SK-N-MC (cell line): ENCODE measurements at places on chromosomes 6 and 20.

- DNase-seq = no peak
Observed at GRCh38 chr20:46998477-46999240, 104.0 kb downstream of the EYA2 start.

- DNase-seq = no peak
Observed at GRCh38 chr6:126060400-126060799, 74.1 kb downstream of the TRMT11 start.

DNA sequence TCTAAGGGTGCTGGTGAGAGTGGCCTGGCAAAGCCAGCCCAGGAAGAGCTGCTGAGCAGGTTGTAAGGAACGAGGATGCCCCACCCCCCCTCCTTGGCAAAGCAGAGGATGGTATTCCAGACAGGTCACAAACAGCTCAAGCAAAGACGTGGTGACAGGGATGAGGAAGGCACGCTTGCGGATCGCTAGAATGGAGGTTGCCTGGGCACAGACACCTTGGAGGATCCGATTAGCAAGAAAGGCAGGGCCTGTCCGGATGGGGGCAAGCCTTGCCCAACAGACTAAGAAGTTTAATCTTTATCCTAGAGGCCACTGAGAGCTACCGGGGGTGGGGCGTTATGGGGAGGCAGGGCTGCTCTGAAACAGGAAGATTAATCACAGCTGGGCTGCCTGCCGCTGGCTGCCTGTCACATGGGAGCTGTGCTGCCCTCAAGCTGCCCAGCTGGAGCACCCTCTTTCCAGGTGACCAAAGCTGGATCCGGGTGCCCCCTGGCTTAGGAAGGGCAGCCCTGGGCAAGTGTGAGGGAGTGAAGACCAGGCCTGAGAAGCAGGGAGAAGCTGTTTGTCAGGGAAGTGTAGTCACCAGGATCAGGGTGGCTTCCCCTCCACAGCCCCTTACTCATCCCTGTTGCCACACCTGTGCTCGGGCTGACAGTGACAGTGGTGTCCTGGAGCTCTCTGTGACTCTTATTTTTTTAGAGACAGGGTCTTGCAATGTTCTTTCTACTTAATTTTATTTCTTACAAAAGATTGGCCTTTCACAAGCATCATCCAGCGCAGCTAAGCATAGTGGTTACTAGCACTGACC is 9.1 kb upstream of the MAPK13 start:
- no peak for DNase-seq

- no peak for DNase-seq
Observed at GRCh38 chr20:25987073-25987927, 290.6 kb upstream of the ZNF337 start.

DNA sequence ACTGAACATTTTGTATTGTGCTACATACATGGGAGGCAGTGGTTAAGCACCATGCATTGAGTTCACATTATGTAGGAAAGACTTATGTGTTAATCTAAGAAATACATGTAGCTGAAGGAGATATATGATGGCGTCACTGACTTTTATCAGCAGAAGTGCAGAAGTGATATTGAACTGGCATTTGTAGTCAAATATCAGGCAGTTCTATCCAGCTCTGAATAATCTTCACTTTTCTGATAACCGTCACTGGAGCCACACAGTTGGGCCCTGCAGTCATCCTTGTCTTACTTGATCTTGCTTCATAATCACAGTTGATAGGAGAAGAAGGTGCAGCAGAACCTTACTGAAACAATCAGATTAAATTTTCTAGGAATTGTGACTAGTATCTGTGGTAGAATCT is 26.4 kb downstream of the CRISP1 start:
- no peak for DNase-seq

DNA sequence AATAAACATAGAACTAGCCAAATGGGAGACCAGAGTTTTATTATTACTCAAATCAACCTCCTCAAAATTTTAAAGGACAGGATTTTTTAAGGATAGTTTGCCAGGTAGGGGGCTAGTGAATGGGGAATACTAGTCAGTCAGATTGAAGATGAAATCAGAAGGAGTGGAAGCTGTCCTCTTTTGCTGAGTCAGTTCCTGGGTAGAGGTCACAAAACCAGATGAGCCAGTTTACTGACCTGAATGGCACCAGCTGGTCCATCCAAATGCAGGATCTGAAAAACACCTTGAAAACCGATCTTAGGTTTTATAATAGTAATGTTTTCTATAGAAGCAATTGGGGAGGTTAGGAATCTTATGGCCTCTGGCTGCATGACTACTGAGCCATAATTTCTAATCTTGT is 558.2 kb downstream of the PKHD1 start:
- DNase-seq = no peak

DNA sequence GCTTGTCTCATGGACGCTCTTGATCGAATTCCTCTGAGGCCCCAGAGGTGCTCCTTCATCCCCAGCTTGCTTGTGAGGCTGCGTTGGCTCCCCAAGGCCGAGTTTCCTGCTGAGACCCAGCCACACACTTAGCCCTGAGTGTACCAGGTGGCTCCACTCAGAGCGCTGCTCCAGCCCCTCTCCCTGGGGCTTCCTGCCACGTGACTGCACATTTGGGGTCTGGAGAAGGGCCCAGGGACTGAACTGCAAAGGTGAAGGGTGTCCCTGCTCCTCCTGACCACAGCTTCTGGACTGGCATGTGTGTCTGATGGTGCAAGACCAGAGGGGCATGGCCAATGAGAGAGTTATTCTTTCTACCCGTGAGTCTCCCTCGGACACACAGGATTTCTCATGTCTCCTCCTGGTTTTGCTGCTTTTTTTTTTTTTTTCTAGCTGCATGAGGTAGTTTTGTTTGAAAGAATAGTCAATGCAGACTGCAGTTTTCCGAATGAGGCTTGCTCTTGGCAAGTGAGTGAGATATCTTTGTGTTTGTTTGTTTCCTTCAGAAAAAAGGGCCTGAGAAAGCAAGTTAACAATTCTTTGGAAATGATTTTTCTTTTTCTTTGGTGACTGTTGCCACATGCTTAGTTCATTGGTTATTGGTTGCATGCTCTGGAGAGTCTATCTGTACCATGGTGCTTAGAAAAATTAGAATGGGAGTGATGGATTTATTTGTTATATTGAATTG is 3.1 kb upstream of the ZNF831 start:
- DNase-seq = no peak

GRCh38 chr6:77474286-77474956 is 11.1 kb upstream of the HTR1B start:
- no peak for DNase-seq
